Activated T-cell treated with anti-CD3 and anti-CD28 coated beads, Interleukin-2, amount 50 U/mL, for 72 hours (primary cell): ENCODE measurements at places on chromosomes 3 and 15. TPM values are rescaled to one million over a fixed set of nuclear protein-coding genes. Genes with fewer than 3 reads are reported as not detected.
A peak's percentile ranks its signal among the peaks of the same experiment; 100 is the strongest.

ARNT2 gene
- total RNA-seq = 0.19 TPM

DNA sequence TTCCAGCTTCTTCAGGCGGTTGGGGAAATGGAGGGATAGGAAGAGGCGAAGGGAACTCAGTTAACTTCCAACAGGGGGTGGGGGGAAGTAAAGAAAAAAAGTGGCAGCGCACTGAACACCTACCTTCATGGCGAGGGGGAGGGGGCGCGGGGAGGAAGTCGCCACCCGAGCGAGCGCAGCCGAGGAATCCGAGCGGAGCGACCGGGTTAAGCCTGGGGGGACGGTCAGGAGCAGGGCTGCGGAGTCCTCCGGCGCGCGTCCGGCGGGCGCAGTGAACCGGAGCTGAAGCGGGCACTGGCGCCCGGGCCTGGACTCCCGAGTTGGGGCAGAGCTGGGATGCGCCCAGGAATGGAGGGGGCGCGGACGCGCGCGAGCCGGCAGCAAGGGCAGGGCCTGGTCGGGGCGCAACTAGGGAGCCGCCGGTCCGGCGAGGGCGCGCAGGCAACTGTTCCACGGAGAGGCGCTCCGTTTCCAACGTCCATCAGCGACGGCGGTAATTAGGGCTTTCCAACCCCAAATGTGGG, at the start of gene WNT5A:
TSS of gene WNT5A (minus strand) at position 450 of the 524 bp plus-strand sequence. CDS start at position 129, 321 bp downstream.
- H3K36me3 ChIP-seq = no peaks in the 10 kb centered on the region
- peaks cover 84% of the 10 kb centered on the region for H3K27me3 ChIP-seq
- H3K4me1 ChIP-seq = peaks cover 21% of the 10 kb centered on the region
- peak within 1 kb of the TSS; percentile 76 for H3K4me3 ChIP-seq

XYLB gene
- total RNA-seq = 2.9 TPM

- H3K27me3 ChIP-seq = no peaks in the 10 kb centered on the region
- no peaks in the 10 kb centered on the region for H3K36me3 ChIP-seq
- H3K4me3 ChIP-seq = no peak overlapping the region
- H3K27ac ChIP-seq = no peak overlapping the region
These were observed 33.9 kb downstream of the PTPRG start for GRCh38 chr3:61595288-61595687.

GRCh38 chr3:4670352-4670751, 177.2 kb downstream of the ITPR1 start:
- no peaks in the 10 kb centered on the region for H3K27me3 ChIP-seq
- no peak overlapping the region for H3K27ac ChIP-seq
- no peak overlapping the region for H3K4me3 ChIP-seq
- H3K4me1 ChIP-seq = no peaks in the 10 kb centered on the region
- DNase-seq = no peak

GRCh38 chr3:53102601-53103147, 27.6 kb downstream of the RFT1 start:
- DNase-seq = peak; percentile 55
- H3K4me1 ChIP-seq = peaks cover 53% of the 10 kb centered on the region
- no peaks in the 10 kb centered on the region for H3K27me3 ChIP-seq
- H3K4me3 ChIP-seq = peak overlapping the region; percentile 89

- H3K27ac ChIP-seq = no peak overlapping the region
- no peak overlapping the region for H3K4me3 ChIP-seq
- peaks cover 2% of the 10 kb centered on the region for H3K36me3 ChIP-seq
- no peaks in the 10 kb centered on the region for H3K4me1 ChIP-seq
These were observed 33.4 kb downstream of the ZXDC start for GRCh38 chr3:126442094-126442855.

DNA sequence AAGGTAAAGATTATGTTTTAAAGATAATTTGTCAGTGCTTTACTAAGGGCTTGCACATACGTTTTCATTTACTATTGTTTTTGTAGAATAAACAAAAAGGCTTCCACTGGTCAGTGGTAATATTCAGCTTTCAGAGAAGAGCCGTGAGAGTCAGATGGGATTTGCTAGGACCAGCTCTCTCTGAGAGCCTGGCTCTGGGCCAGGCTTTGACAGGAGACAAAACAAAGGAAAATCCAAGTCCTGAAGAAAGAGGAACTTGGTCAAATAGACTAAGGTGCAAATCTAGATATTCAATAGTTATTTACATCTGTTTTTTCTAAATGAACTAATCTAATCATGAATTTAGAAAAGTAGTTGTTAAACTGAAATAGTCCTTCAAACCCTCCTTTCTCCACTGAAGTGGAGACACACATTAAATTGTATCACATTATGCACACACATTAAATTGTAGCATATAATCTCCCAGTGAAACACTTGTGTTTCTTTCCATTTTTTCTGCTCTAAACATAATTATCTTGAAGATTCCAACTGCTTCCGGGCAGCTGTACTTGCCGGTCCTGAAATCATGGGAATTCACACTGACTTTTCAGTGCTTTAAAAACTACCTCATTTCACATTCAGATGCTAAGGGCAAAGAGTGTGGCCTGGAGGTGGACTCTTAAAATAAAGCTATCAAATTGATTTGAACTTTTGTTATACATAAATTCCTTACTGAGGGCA, 55.1 kb upstream of the FILIP1L start:
- no peaks in the 10 kb centered on the region for H3K27me3 ChIP-seq
- H3K27ac ChIP-seq = no peak overlapping the region
- no peak for DNase-seq
- no peaks in the 10 kb centered on the region for H3K36me3 ChIP-seq
- no peak overlapping the region for H3K4me3 ChIP-seq

DNA sequence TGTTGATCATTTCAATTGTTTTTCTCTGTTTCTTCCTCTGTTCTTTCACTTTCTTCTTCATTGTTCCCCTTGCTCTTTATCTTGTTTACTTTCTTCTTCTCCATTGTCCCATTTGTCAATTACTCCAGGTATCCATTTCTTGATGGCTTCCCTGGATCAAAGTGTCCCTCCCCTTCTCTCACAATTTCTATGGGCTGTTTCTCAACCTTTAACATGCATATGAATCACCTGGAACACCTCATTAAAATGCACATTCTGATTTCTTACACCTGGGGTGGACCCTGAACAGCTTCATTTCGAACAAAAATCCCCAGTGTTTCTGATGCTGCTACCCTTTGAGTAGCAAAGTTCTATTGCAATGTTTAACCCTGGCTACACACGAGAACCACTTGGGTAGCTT, 454.8 kb downstream of the EPHA6 start:
- H3K4me3 ChIP-seq = no peak overlapping the region
- no peak for DNase-seq
- H3K4me1 ChIP-seq = no peaks in the 10 kb centered on the region
- no peaks in the 10 kb centered on the region for H3K36me3 ChIP-seq

KBTBD13 gene
- not detected for total RNA-seq

- H3K4me1 ChIP-seq = peaks cover 15% of the 10 kb centered on the region
- DNase-seq = no peak
These were observed 92.5 kb downstream of the LIPC start for GRCh38 chr15:58524247-58524646.

- no peaks in the 10 kb centered on the region for H3K36me3 ChIP-seq
- H3K4me3 ChIP-seq = no peak overlapping the region
- no peak for DNase-seq
- peaks cover 5% of the 10 kb centered on the region for H3K4me1 ChIP-seq
- no peaks in the 10 kb centered on the region for H3K27me3 ChIP-seq
These were observed 149.2 kb upstream of the CTNNB1 start for GRCh38 chr3:41050144-41050543.

GRCh38 chr15:86854176-86854575, 774.5 kb downstream of the AGBL1 start:
- no peaks in the 10 kb centered on the region for H3K4me1 ChIP-seq
- H3K4me3 ChIP-seq = no peak overlapping the region
- DNase-seq = no peak
- H3K36me3 ChIP-seq = no peaks in the 10 kb centered on the region

DNA sequence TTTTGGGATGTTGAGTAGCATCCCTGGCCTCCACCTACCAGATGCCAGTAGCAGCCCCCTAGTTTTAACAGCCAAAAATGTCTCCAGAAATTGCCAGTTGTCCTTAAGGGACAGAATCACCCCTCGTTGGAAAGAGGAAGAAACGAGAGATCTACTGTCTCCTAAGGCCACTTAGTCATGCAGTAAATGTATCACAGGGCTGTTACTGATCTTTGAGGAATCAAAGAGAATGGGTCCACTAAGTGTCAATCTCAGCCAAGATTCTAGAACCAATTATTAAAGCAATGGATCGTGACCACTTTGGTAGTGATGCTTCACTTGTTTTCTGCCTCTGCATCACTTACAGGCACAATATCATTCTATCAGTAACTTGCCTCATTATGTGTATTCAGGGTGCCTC, 26.4 kb downstream of the POLG start:
- no peaks in the 10 kb centered on the region for H3K4me1 ChIP-seq
- no peak overlapping the region for H3K27ac ChIP-seq
- no peaks in the 10 kb centered on the region for H3K27me3 ChIP-seq
- H3K4me3 ChIP-seq = no peak overlapping the region
- peaks cover 42% of the 10 kb centered on the region for H3K36me3 ChIP-seq
- no peak for DNase-seq

DNA sequence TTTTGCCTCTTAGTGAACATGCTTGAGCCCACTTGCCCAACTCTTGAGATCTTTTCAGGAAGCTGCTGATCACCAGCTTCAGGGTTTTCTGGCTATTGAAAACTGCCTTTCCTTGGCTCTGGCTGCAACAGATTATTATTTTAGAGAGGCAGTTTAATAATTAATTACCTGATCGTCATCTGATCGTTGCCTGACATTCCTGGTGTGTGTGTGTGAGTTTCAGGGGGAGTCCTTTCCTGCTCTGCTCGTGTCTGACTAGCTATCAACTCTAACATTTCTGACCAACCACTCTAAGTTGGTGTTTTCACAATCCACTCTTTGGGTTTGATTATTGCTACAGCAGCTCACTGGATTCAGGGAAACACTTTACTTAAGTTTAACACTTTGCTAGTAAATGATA, 84.3 kb upstream of the SPATA16 start:
- no peaks in the 10 kb centered on the region for H3K27me3 ChIP-seq
- H3K4me1 ChIP-seq = no peaks in the 10 kb centered on the region
- no peak overlapping the region for H3K27ac ChIP-seq
- no peak for DNase-seq

DNA sequence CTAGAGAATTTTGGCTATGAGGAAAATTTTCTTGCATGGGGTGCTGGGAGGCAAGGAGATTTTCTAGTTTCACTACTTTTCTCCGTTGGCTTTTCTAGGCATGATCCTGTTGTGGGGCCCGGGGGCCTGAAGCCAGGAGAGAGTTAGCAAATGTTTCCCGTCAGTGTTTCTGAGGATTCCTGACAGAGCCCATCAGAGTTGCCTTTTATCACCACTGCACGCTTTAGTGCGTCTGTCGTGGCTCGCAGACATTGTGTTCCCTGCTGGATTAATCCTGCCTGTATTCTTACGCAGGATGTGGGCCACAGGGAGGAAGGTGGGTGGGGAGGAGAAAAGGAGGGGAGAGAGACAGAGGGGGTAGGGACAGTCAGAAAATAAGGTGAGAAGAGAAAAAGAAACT, 18.1 kb upstream of the BOC start:
- no peak for DNase-seq
- H3K27ac ChIP-seq = no peak overlapping the region
- H3K4me3 ChIP-seq = no peak overlapping the region

GRCh38 chr15:100242989-100243388, 98.8 kb downstream of the ADAMTS17 start:
- H3K27ac ChIP-seq = no peak overlapping the region
- no peak overlapping the region for H3K4me3 ChIP-seq
- H3K36me3 ChIP-seq = no peaks in the 10 kb centered on the region
- H3K4me1 ChIP-seq = peaks cover 6% of the 10 kb centered on the region
- H3K27me3 ChIP-seq = no peaks in the 10 kb centered on the region

DNA sequence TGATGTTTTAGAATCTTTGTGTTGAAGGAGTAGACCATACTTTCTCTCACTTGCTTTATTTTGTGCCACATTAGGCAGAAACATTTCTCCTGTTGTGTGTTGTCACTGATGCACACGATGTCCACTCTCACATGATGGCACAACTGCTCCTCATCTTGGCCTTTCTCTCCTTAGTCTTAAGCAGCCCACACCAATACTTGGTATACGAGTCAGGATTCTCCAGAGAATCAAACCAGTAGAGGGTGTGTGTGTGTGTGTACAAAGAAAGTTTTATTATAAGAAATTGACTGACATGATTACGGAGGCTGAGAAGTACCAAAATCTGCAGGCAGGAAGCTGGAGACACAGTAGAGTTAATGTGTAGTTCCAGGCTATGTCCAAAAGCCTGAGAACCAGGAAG, 187.1 kb downstream of the ALCAM start:
- H3K27ac ChIP-seq = no peak overlapping the region
- H3K4me1 ChIP-seq = no peaks in the 10 kb centered on the region
- peaks cover 4% of the 10 kb centered on the region for H3K36me3 ChIP-seq
- H3K27me3 ChIP-seq = no peaks in the 10 kb centered on the region
- no peak for DNase-seq
